CD8-positive, alpha-beta memory T cell (primary cell): ENCODE measurements at places on chromosomes 11 and 22.

DNA sequence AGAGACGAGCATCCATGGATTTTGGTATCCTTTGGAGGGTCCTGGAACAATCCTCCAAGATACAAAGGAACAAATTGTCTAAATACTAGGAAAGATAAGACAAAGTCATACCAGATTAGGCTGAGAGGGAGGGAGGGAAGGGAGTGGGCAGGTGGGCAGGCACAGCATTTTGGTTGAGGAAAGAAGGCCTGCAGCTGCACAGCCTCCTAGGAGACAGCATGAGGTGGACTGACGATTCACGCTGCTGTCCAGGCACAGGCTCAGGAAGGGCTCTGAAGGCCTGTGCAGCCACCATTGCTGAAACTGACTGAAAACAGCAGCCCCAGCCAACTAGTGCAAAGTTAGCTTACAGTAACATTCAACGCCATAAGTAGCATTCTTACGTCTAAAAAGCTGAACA, 64.7 kb downstream of the PACSIN2 start:
- no peak for DNase-seq

GRCh38 chr11:110337570-110338193, 41.3 kb upstream of the RDX start:
- DNase-seq: no peak

DNA sequence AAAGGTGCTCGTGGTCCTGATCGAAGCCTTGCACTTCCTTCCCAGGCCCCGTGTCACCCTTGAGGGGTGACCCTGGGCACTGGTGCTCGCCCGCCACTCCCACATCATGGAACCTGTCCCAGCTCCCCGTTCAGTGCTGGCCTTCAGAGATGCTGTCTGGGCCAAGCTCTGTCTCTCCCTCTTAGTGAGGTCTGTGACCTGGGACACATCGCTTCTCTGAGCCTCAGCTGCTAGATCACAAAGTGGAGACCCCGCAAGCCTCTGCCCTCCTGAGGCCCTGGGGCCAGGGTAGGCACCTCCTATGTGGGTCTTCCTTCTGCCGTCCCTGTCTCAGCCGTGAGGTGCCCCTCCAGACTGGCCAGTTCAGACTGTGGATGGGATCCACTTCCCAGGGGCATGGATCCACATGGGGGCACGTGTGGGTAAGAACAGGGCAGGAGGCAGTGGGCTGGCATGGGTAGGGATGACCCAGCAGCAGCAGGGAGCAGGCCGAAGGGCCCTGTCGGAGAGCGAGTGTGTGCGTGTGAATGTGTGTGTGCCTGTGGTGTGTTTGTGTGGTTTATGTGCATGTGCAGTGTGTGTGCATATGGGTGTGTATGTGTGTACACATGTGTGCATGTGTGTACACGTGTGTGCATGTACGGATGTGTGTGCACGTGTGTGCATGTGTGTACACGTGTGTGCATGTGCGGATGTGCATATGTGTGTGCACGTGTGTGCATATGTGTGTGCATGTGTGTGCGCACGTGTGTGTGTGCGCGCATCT, 1073.7 kb downstream of the BRD1 start:
- DNase-seq: no peak

DNA sequence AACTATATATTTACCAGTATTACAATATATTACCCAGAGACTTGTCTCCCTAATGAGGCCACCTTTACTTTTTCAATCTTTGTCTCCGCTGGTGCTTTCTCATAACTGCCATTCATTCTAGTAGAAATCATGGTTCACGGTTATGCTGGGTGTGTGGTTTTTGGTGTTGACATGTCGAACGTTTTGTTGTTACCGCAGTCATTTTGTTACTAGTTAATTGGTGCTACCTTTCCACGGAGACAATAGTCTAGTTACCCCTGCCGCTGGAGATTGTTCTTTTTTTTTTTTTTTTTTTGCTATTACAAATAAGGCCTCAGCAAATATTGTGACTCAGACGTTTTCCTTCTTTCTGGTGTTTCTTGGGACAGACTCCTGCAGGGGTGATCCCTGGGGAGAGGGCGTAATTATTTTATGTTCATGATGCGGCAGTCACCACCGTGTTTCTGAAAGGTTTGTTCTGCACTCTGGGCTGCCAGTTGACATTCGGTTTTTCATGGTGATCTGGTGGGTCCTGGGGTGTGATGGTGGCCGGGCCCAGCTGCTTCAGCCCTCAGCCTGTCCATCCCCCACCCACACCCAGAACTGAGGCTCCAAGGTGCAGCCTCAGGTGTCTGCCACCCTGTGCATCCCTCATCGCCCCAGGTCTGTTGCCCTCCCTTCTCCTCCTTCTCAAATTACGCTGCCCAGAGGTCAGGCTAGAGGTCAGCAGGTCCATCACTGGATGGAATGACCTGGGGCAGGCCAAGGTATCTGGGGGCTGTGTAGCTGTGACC, 28.6 kb downstream of the LRP5 start:
- DNase-seq: no peak
